ENCODE measurements at places on chromosomes 2 and 18. TPM values are rescaled to one million over a fixed set of nuclear protein-coding genes. Genes with fewer than 3 reads are reported as not detected.

TNS1 gene
- 0.50 TPM for total RNA-seq

PRSS56 gene
- total RNA-seq = not detected

TUBA4A gene
- total RNA-seq = 0.75 TPM

LONRF2 gene
- total RNA-seq = 1.3 TPM

C1GALT1C1L gene
- 1.1 TPM for total RNA-seq

ALPG gene
- not detected for total RNA-seq

QPCT gene
- 5.9 TPM for total RNA-seq

CD8B2 gene
- total RNA-seq = not detected

MLPH gene
- 24.7 TPM for total RNA-seq
